ENCODE measurements at places on chromosomes 7 and 10.

DNA sequence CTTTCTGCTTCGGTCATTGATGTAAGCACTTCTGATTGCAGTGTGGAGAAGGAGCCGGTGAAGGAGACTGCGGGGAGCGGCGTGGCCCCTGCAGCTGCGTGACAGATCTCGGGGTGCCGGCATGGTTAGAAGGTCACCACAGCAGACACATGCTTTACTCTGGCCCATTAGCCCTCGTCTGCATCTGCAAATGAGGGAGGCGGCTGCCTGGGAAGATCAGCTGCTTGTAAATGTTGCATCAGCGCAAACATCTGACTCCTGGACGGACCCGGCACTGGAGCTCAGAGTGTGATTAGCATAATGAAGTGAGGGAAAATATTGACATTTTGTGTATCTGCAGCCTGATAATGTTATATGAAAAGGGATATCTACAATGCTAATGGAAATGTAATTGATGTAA is 30.5 kb upstream of the MNX1 start:
- no peak for DNase-seq

DNA sequence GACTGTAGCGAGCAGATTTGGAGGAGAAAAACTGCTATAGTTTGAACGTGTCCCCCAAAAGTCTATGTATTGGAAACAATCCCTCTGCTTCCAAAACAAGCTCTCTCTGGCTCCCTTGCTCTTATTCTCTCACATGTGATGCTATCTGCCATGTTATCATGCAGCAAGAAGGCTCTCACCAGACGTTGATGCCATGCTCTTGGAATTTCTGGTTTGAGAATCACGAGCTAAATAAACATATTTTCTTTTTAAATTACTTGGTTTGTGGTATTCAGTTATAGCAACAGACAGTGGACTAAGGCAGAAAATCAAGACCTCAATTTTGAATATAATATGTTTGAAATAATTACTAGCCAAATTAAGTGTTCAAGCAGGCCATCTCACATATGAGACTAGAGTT is 17.5 kb upstream of the GNAT3 start:
- no peak for DNase-seq

- no peak for DNase-seq
Observed at GRCh38 chr7:120735791-120736190, 122.2 kb downstream of the TSPAN12 start.

- no peak for DNase-seq
Observed at GRCh38 chr7:2213551-2214215, 19.1 kb downstream of the MAD1L1 start.

- DNase-seq, result no peak
Observed at GRCh38 chr7:124790645-124791044, 25.1 kb upstream of the GPR37 start.

DNA sequence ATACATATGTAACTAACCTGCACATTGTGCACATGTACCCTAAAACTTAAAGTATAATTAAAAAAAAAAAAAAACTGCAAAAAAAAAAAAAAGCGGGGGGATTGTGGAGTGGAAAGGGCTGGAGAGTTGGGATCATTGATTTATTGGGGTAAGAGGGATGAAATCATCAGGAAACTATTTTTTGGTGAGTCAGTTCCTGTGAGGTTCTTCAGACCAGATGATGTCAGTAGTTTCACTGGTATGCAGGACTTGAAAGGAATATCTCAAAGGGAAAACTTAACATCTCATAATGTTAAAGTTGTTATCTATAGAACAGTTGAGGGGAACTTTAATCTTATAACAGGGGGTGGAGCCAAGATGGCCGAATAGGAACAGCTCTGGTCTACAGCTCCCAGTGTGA is 32.6 kb upstream of the TECTB start:
- peak; percentile 62 for DNase-seq

- DNase-seq, result no peak
Observed at GRCh38 chr7:4042402-4043045, 639.6 kb upstream of the FOXK1 start.

- no peak for DNase-seq
Observed at GRCh38 chr7:601595-602340, 82.1 kb upstream of the PDGFA start.

DNA sequence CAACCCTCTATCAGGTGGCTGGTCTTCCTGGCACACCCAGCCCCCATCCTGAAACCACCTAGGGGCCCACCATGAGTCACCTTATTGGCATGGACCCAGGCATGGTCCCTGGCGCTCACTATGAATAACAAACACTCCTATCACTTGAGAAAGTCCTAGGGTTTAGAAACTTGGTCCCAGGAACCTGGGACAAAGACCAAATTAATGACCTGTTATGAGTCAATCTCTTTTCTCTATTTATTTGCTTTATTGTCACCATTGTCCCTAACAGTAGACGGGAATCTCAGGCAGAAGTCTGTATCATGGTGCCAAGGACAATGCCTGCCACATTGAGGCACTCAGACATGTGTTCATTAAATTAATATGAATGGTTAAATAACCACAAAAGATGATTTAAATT is 599.6 kb upstream of the C7orf33 start:
- DNase-seq, result no peak

GRCh38 chr7:2065528-2065927 is 167.2 kb downstream of the MAD1L1 start:
- DNase-seq, result no peak

DNA sequence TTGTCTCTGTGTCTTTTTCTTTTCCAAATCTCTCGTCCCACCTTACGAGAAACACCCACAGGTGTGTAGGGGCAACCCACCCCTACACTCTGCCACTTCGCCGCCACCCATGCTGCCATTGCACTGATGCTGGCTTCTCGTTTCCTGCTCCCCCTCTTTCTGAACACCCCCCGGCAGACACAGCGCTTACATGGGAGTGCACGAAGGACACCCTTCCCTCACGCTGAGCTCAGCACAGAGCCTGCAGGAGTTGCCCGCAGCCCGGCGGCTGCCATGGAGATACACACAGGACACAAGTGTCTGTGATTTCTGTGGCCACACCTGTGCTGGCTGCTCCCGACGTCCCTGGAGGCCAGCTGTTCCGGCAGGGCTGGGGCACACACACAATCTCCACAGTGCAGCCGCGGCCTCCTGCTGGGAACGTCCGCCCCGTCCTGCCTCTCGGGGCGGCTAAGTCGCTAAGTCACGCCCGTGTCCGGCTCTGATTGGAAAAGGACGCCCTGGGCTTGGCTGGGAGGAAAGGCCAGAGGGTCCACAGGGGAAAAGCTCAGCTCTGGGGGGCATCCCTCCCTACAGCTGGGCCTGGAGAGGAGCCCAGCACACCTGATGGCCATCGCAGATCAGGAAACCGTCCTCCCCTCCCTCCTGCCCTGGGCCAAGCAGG is 349.8 kb downstream of the PTPRN2 start:
- no peak for DNase-seq

DNA sequence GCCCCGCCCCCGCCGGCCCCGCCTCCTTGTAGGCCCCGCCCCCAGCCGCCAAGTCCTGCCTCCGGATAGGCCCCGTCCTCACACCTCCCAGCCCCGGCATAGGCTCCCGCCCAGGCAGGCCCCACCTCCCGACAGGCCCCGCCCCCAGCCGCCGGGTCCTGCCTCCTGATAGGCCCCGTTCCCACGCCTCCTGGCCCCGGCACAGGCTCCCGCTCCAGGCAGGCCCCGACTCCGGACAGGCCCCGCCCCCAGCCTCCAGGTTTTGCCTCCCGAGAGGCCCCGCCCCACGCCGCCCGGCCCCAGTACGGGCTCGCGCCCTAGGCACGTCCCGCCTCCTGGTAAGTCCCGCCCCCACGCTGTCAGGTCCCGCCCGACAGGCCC is 232 bp upstream of the MICALL2 start:
- DNase-seq, result peak; percentile 100

DNA sequence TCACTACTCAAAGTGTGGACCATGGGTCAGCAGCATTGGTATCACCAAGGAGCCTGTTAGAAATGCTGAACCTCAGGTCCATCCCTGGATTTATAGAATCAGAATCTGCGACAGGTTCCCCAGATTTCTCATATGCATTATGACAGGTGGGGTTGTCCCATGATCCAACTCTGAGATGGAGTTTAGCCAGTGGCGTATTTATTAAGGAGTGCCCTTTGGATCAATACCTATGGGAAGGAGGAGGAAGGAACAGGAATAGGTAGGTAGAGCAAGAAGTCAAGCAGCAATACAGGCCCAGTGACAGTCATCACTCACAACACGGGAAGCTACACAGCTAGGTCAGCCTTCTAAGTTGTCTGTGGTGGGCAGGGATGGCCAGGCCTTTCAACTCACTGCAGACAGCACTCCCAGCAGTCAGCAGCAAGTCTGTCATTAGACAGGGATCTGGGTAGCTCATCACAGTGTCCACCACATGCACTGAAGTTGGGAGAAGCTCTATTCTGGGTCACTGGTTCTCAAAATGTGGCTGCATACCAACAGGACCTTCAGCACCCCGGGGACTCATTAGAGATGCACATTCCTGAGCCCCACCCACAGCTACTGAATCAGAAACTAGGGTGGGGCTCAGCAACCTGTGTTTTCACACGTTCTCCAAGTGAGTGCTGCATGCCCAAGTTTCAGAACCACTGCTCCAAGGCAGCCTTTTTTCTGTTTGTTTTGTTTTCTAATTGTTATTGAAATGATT is 532.3 kb upstream of the GALNT17 start:
- DNase-seq, result no peak

DNA sequence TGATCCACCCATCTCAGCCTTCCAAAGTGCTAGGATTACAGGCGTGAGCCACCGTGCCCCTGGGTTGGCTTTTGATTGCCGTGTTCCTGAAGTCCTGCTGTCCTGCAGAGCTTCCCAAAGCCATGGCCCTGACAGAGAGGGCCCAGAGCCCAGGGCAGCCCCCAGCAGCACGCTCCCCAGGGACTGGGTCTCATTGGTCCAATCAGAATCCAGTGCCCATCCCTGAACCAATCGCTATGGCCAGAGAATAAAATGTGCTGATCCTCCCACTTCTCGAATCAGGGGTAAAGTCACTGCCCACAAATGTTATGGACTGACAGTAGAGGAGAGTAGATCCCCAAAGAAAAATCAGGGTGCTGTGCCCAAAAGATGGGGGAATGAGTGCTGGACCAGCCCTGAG is 5.0 kb upstream of the C10orf105 start:
- DNase-seq, result no peak

- no peak for DNase-seq
Observed at GRCh38 chr10:127278001-127278400, 81.6 kb upstream of the INSYN2A start.

- DNase-seq, result peak; percentile 17
Observed at GRCh38 chr10:905503-905902, 26.0 kb downstream of the LARP4B start.

DNA sequence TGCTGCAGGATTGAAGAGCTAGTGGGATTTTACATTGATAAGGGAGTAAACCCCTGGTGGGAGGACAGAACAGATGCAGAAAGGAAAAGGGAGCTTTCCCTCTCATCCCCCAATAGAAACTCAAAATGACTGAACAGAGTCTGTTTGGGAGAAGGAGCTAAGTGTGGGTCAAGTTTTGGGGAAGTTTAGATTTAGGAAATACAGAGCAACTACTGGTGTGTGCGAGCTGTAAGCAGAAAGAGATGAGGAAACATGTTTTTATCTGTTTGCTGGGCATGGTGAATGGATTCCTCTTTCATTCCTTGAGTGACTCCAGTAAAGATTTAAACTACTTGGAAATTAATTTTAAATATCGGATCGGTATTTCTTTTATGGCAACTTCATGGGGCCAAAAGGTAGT is 132.7 kb downstream of the AOAH start:
- no peak for DNase-seq

- DNase-seq, result peak; percentile 47
Observed at GRCh38 chr7:7962851-7963250, 5.7 kb upstream of the GLCCI1 start.

DNA sequence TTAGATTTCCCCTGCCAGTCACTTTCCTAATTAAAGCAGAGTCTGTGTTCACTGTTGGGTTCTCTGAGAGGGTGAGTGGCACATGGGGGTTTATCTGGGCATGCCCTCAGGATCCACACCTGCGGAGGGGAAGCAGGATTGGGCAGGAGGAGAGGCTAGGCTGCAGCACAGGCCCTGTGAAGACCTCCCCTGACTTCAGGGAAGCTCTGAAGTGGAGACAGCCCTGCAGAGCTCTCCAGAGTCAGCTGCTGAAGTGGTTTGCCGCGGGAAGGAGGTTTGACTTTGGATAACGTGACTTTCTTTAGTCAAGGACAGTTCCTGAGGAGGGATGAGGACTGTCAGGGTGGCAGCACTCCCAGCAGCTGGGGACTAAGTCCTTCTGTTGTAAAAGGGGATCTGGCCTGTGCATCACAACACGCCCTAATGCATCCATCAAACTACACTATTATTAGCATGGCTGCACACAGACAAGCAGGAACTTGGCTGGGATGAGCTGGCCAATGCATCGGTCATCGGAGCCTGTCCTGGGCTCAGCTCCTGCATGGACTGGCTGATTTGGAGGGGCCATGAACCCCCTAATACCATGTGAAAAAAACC is 50.9 kb upstream of the LEP start:
- DNase-seq, result no peak

GRCh38 chr10:69757553-69758309 is 44.0 kb upstream of the COL13A1 start:
- DNase-seq, result peak; percentile 68

DNA sequence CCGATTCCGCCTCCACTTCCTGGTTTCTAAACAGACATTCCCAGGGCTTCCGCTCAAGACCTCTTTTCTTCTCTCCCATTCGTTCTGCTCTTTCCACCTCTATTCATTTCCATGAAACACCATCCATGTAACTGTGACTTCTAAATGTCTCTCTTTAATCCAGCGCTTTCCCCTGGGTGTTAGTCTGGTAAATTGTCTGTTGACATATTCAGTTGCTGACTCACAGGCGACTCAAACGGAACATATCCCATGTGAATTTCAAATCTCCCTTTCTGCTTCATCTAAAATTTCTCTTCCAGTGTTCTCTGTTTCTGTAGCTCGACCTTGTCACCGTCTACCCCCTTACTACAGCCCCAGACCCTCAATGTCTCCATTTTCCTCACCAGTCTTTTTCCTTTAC is 119.1 kb downstream of the PFKFB3 start:
- peak; percentile 56 for DNase-seq

DNA sequence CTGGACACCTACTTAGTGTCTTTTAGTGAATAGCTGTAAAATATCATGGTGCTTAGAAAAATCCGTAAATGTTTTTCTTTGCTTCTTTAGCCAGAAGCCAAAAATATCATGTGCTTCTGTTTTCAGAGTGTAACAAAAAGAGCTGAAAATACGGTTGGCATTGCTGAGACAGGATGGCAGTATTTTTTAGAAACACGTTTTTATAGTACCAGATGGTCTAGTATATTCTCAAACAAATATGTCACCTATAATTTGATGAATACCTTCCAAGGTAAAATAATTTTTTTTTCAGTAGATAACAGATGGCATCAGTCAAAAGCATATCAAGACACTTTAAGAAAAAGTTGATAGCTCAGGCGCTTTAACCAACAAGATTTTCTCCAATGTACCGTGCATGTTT is 326.6 kb downstream of the PHF14 start:
- DNase-seq, result no peak

- DNase-seq, result peak; percentile 46
Observed at GRCh38 chr7:134016223-134016941, 110.8 kb upstream of the LRGUK start.

- DNase-seq, result no peak
Observed at GRCh38 chr7:47185839-47186238, 396.1 kb downstream of the TNS3 start.
